NCI-H1417 (cell line): ENCODE measurements at places on chromosomes 12 and 14.

GRCh38 chr12:32002848-32003493 lies 43.8 kb downstream of the RESF1 start:
- DNase-seq = no peak

GRCh38 chr14:106058342-106058741 lies 532.0 kb downstream of the TMEM121 start:
- DNase-seq = no peak

DNA sequence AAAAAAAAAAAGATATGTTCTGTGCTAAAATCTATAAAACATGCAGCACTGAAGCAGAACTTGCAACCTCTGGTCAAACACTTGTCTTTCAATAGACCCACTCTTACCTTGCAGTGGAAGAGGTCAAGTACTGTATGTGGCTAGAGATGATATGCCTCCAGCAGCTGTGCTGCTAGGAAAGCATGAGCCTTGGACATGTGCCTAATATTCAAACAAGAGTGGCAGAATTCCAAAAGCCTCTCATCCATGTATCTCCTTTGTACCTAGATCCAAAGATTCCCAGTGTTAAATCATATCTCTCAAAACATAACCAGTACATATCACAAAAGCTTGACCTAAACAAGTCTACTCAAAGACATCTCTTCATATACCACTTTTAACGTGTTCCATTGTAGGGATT lies 105.0 kb upstream of the CPNE8 start:
- peak; percentile 38 for DNase-seq

GRCh38 chr12:110431957-110432587 lies 18.1 kb downstream of the ARPC3 start:
- no peak for DNase-seq

DNA sequence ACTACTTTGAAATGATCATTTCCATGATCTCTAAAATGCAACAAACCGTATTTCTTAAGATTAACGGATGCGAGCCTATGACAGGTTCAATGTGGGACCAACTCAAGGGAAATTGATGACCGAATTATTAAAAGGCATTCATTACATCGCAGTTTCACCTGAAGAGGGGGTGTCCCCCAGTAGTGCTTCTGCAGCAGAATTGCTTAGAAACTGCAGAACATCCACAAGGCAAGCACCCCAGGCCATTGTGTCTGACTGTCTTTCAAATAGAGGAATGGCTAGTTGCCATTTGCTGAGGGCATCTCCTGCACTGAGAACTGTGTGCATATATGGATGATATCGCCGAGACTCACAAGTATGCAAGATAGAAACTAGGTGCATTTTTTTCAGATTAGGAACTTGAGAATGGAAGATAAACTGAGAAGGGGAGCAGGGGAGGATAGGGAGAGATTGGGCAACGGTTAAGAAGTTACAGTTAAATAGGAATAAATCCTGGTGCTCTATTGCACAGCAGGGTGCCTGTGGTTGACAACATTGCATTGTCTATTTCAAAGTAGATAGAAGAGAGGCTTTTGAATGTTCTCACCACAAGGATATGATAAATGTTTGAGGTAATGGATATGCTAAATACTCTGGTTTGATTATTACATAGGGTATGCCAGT lies 234.3 kb upstream of the PLEKHG7 start:
- DNase-seq = peak; percentile 78

GRCh38 chr12:132181570-132182200 lies 37.4 kb downstream of the NOC4L start:
- DNase-seq = no peak

DNA sequence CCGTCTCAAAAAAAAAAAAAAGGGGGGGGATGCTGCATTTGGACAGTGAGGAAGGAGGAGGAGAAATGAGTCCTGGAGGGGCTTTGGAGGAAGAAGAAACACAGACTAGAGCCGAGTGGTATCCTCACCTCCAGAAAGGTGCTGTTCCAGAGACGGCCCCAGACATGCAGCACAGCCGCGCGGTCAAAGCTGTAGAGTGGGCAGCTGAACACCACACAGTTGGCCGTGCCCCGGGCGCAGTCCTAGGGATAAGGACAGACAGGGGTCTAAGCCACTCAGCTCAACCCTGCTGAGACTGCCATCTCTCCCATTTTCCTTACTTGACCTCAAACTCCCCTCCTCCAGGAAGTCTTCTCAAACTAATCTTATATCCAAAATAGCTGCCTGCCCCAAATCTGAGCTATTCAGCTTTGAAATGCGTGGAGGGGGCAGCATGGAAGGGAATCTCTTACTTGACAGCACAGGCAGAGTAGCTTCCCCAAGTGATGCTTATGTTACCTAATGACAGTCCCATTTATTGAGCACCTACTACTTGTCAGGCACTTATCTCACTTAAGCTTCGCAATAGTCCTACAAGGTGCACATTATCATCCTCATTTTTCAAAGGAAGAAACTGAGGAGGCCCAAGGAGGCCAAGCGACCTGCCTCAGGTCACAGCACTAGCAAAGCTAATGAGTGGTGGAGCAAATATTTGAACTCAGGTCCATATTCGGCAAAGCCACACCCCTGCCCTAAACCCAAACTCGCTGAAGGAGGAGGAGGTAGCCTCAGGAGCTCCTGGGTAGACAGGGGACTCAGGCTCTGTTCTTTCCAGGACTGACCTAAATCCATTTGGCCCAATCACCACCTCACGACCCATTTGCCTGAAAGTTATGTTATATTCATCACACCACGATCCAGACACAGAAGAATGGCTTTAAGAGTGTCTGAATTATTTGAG lies 18.7 kb downstream of the ITGA7 start:
- DNase-seq = no peak

DNA sequence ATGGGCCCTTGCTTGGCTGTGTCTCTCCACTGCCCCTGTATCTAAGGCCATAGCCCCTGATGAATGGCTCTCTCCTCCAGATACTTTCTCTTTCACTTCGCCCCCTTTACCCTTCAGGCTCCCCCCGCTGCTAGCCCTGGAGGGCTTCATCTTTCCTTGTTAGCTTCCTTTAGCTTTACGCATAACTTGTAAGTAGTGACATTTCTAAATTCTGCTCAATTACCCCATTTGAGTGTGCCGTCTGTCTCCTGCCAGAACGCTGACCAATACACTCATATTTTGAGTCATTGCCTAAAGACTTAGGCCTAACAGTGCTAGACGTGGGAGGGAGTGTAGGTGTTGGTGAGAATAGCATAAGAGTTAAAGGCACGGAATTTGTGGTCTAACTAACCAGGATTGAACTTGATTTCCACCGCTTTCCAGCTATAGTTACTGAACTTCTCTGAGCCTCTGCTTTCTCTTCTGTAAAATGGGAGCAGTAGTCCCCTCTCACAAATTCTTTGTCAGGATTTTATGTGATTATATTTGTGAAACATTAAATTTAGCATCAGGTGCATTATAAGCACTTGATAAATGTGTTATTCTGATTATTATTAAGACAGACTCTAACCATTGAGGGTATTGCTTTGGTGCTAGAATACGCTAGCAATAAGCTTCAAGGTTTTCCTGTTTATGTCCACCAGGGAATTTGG lies 129.3 kb downstream of the ZFP36L1 start:
- no peak for DNase-seq

- DNase-seq = no peak
Observed at GRCh38 chr12:26283046-26283445, 87.7 kb downstream of the SSPN start.

DNA sequence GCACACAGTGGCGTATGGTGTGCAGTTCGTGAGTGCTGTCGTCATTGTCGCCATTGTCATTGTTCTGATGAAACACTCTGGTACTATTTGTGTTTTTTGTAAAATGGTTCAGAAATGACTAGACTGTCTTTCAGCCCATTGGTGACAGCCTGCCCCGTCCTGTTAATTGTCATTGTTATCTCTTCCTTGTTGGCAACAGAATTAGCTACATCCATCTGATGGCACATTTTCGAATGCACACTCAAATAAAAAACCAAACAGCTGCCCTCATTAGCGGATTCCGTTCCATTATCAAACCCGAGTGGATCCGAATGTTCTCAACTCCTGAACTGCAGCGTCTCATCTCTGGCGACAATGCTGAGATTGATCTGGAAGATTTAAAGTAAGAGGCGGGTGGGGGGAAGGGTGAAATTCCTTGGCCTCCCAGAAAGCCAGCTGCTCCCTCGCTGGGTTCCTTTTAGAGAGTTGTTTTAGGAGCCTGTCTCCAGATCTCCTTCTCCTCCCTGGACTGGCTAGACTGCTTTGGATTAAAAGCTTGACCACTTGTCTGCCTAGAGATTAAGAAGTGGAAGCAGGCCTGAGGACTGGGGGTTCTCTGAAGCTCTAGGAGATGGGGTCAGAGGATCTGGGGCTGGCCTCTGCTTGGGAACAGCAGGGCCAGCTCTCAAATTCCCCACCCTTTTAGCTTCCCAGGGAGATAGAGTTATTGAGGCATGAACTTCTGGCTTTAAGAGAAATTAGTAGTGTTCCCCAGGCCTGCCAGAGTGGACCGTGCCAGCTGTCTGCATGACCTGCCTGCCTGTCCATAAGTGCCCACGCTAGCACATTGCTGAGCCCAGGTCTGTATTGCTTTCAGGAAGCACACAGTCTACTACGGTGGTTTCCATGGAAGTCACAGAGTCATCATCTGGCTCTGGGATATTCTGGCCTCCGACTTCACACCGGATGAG lies 43.3 kb downstream of the MMAB start:
- DNase-seq = no peak

DNA sequence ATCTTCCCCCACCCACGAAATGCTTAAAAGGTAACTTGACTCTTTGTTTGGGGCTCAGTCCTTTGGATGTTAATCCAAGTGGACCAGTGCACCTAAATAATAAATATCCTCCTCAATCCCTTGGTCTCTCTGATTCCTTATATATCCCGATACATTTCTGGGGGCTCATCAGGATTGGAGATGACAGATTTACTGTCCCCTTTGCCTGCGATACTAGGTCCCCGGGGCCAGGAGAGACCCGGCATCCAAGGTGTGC lies 26.3 kb downstream of the KLRK1 start:
- no peak for DNase-seq

- no peak for DNase-seq
Observed at GRCh38 chr12:105754313-105754712, 384.4 kb downstream of the NUAK1 start.
